ENCODE measurements at places on chromosomes 4 and X. TPM values are rescaled to one million over a fixed set of nuclear protein-coding genes. Genes with fewer than 3 reads are reported as not detected.

DNA sequence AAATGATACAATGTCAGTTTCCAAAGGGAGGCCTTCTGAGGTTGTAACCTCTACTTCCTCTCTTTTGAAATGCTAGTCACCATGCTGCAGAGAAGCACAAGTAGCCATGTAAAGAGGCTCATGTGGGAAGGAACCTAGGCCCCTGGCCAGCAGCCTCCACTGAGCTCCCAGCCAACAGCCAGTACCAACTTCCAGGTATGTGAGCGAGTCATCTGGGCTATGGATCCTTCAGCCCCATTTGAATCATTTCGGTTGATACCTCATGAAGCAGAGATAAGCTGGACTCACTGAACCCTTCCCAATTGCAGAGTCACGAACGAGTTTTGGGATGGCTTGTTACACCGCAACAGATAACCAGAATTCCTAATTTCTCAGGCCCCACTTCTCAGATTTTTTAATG, 187.0 kb upstream of the LDB2 start:
- DNase-seq, result no peak

- no peak for DNase-seq
These were observed 18.0 kb downstream of the TTC29 start for GRCh38 chr4:146927695-146928094.

- DNase-seq, result no peak
These were observed 405.9 kb upstream of the PITX2 start for GRCh38 chr4:111028795-111029194.

GRCh38 chr4:74391890-74392475, 27.0 kb downstream of the EREG start:
- no peak for DNase-seq

DNA sequence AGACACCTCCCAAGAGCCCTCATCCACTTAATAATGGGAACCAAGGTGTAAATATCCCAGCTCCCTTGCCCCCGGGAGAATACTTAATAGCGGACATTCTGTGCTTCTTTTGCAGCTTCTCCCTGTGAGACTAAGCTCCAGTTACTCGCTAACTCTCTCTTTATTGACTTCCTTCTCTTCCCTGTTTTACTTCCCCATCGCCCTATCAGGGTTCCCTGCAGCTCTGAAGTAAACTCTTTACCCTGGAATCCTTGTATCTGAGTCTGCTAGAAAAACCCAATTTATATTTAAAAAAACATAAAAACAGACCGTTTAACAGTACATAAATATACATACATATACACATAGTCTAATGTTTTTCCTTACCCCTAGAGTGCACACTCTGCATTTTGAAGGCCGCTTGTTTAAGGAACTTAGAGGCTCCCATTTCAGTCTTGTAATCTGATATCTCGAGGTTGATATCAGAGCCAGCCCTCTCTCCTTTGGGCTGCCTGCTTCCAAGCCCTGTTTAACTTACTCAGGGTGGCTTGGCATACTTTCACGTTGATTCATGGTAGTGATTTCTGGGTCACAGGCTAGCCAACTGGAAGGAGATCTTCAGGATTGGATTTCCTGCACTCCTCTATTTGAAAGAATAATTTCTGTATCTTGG, 177.4 kb upstream of the SCML1 start:
- peak; percentile 15 for DNase-seq

Gene SPACA5B
- not detected for total RNA-seq
